ENCODE measurements at places on chromosomes 1 and 21.

GRCh38 chr1:43591181-43591580 lies 58.8 kb upstream of the KDM4A start:
- DNase-seq: no peak

- DNase-seq: no peak
Observed at GRCh38 chr1:208161656-208162375, 82.4 kb downstream of the PLXNA2 start.

DNA sequence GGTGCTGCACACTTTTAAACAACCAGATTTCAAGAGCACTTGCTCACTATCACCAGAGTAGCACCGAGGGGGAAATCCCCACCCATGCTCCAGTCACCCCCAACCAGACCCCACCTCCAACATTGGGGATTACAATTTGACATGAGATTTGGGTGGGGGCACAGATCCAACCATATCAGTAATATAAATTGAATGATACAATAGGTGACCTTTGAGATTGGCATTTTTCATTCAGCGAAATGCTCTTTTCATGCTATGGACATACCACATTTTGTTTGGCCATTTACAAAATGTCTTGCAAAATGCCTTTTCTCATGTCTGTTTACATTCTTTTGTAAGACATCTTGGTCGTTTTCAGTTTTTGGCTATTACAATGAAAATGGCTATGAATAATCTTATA lies 23.9 kb downstream of the RYR2 start:
- no peak for DNase-seq

DNA sequence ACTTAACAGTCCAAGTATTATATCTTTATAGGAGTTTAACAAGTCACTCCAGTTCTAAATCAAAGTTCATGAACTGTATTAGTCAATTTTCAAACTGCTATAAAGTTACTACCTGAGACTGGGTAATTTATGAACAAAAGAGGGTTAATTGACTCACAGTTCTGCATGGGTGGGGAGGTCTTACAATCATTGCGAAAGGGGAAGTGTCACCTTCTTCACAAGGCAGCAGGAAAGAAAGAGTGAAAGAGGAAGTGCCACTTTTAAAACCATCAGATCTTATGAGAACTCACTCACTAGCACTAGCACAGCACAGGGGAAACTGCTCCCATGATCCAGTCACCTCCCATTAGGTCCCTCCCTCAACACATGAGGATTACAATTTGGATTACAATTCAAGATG lies 70.0 kb downstream of the CLCA4 start:
- no peak for DNase-seq

GRCh38 chr1:221101807-221102605 lies 222.8 kb downstream of the HLX start:
- no peak for DNase-seq

DNA sequence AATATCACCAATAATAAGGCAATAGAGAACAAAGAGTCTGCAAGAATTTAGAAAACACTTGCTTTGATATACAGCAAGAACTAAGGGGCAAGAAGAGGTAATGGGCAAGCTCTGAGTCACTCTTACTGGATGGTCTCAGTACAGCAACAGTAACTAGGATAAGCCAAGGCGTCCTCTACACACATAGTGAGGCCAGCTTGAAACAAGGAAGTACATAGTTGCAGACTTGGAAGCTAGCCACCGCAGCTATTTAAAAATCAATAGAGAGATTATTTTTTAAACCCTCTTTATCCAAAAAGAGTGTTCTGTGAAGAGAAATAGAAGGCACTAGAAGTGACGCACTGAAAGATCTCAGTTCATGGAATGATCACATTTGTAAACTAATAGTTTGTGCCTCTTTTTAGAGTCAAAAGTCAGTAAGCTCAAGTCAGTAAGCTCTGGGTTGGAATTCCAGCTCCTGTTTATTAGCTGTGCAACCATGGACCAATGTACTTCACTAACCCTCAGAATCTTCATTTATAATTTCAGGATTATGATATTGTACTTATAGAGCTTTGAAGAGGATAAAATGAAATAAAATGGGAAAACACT lies 118.6 kb downstream of the AKT3 start:
- no peak for DNase-seq

GRCh38 chr1:151680391-151680790 lies 36.2 kb downstream of the CELF3 start:
- DNase-seq: no peak
